ENCODE measurements at places on chromosomes 4 and X. TPM values are rescaled to one million over a fixed set of nuclear protein-coding genes. Genes with fewer than 3 reads are reported as not detected.

GRCh38 chr4:164876700-164877324 lies at the start of gene APELA:
APELA (plus strand) TSS chr4:164877178; CDS start chr4:164877332, 154 bp downstream.
- DNase-seq = no peak

- DNase-seq = no peak
Measured at GRCh38 chr4:185657183-185657582, 121.9 kb upstream of the PDLIM3 start.

DNA sequence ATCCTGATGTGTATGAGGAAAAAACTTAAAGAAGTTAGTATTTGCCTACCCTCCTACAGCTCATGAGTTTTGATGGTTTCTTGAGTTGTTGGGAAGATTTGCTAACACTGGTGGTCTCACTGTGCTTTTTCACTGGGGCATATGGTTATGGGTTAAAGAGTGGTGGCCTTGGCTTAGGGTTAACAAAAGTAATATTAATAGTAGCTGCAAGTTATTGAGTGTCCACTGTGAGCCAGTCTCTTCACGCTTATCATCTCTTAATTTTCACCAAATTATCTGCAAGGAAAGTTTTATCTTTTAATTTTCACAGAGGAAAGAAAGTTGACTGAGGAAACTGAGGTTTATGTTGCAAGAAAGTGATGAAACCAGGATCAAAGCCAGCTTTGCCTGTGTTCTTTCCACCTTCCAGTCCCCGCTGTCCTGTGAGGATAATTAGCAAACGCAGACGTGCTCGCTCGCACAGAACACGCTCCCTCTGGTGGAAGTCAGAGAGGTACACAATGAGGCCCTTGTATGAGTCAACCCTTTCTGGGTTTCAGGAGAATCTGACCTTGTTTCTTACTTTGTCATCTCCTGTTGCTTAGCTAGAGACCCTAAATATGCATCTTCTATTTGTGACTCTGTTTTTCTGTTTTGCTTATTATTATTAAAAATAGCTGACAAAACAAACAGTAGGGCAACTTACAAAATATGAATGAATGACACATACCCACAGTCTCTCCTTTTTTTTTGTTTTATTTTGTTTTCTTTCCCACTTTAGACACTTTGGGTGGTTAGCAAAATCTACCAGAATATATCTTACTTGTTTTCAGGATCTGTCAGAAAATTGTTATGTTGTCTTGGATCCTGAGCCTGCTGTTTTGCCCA lies 94.3 kb downstream of the DDIT4L start:
- peak; percentile 91 for DNase-seq

GRCh38 chr4:18022572-18023050 lies 1.1 kb upstream of the LCORL start:
- peak; percentile 24 for DNase-seq

DNA sequence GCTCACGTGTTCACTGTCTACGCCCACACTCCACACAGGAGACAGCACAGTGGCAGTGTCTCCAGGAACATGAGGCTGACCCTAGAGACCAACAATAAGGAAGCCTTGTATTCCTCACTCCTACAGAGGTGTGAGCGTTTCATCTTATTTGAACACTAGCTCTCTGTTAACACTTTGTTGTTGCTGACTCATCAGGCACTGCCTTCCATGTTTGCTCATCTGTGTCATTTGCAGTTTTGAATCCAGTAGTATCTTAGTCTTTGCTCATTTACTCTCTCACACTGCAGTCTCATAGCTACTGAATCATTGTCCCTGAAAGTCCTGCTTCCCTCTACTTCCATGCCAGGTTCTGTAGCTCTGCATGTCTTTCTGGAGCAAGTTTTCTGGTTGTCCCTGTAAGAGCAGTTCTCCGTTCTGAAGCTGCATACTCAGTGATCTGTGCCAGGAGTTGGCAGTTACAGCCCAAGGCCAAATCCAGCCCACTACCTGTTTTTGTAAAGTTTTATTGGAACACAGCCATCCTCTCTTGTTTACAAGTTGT lies 80.3 kb upstream of the DCLK2 start:
- DNase-seq = peak; percentile 76

The NAP1L5 gene
- 5.2 TPM for polyA plus RNA-seq

GRCh38 chr4:37604461-37604860 lies 81.7 kb downstream of the RELL1 start:
- peak; percentile 75 for DNase-seq

The FMR1NB gene
- polyA plus RNA-seq = not detected

The MPC1L gene
- not detected for polyA plus RNA-seq

The NSUN7 gene
- 0.10 TPM for polyA plus RNA-seq

The AWAT1 gene
- not detected for polyA plus RNA-seq

The TRIM60 gene
- not detected for polyA plus RNA-seq

DNA sequence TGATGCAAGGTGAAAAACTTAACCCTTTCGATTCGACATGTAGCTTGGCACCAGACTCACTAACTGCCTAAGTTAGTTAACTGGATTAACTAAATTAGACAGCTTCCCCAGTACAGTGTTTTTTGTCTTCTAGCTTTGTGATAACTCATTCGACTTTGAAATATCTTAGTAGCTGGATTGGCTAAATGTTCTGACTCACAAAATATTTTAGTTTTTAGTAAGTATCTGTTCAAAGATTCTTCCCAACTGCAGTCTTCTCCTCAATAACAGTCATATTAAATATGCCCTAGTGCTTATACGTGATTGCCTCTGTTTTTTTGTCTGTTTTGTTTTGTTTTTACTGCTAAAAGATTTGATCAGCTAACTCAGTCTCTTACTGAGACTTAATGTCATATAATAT lies 102.9 kb downstream of the KCNIP4 start:
- DNase-seq = peak; percentile 74

- DNase-seq = no peak
Measured at GRCh38 chr4:80036306-80036705, 36.7 kb downstream of the ANTXR2 start.

- no peak for DNase-seq
Measured at GRCh38 chr4:184587701-184588100, 61.5 kb downstream of the CASP3 start.

The PARM1 gene
- 0.14 TPM for polyA plus RNA-seq

The AFP gene
- polyA plus RNA-seq = 0.96 TPM

- DNase-seq = no peak
Measured at GRCh38 chrX:117808426-117808825, 308.2 kb downstream of the KLHL13 start.

DNA sequence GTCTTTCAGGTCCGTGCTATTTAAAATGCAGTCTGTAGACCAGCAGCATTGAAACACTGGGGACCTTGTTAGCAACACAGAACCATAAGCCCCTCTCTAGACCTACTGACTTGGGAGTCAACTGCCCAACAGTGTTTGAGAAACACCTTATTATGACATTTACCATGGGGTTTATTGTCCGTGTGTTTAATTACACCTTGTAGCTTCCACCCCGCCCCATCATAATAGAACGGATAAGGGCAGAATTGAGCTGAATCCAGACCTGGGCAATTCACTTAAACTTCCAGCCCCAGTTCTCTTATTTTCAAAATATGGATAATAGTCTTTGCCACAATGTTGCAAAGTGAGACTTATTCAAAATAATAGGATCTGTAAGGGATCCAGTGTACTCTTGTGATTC lies 30.6 kb upstream of the CLNK start:
- no peak for DNase-seq

GRCh38 chrX:109812236-109812635 lies 79.2 kb upstream of the ACSL4 start:
- no peak for DNase-seq

The MID2 gene
- polyA plus RNA-seq = 5.4 TPM

The GAB3 gene
- polyA plus RNA-seq = 1.0 TPM

The SSX2 gene
- not detected for polyA plus RNA-seq

GRCh38 chr4:163755013-163755412 lies 260.5 kb downstream of the TMA16 start:
- DNase-seq = peak; percentile 13

- no peak for DNase-seq
Measured at GRCh38 chrX:139647597-139647996, 60.4 kb downstream of the MCF2 start.

DNA sequence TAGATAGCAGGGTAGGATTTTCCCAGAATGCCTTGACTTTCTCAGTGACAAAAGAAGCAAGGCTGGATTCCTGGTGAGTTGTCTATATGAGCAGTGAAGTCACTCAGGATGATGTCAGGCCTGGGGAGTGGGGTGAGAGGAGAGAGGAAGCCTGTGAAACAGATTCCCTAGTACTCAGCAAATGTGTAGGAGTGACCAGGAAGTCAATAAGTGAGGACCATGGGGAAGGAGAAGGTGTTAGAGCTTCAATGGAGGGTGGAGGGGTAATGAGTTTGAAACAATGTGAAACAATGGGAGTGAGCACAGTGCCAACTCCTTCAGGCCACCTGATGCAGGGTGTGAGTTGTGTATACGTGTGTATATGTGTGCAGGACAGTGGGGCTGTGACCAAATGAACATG lies 2.4 kb upstream of the SLC9A6 start:
- peak; percentile 27 for DNase-seq

Measured in GM23248 (cell line).